ENCODE measurements at places on chromosomes 16 and 17. TPM values are rescaled to one million over a fixed set of nuclear protein-coding genes. Genes with fewer than 3 reads are reported as not detected.
A peak's percentile ranks its signal among the peaks of the same experiment; 100 is the strongest.

Gene STH
- total RNA-seq = not detected

Gene WFDC1
- total RNA-seq = not detected

Gene TNFRSF17
- total RNA-seq = 6.9 TPM

Gene SLC16A13
- total RNA-seq = 11.8 TPM

Gene RUNDC3A
- 0.17 TPM for total RNA-seq

Gene ARHGAP23
- 1.3 TPM for total RNA-seq

Gene ABCA9
- total RNA-seq = 0.10 TPM

- no peak for DNase-seq
Measured at GRCh38 chr16:26334218-26335111, 642.7 kb downstream of the HS3ST4 start.

DNA sequence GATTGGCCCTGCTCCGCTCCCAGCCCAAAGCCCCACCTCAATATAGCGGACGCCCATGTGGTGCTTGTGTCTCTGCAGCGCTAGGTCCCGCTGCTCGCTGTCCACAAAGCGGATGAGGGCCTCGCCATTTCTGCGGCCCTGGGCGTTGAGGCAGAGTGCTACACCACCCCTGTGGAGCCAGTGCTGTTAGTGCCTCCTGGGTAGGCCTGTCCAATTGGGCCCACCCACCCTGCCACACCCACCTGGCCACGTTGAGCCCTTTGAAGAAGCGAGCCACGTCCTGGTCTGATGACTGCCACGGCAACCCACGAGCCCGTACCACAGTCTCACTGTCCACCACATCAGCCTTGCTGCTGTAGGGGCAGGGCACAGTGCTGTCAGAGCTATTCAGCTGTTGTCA lies 3.6 kb downstream of the ESRP2 start:
- DNase-seq = no peak

GRCh38 chr17:518047-518735 lies 165.6 kb upstream of the RPH3AL start:
- DNase-seq = no peak

- DNase-seq = no peak
Measured at GRCh38 chr16:82987767-82988166, 361.0 kb downstream of the CDH13 start.

- DNase-seq = no peak
Measured at GRCh38 chr16:82735673-82736091, 108.9 kb downstream of the CDH13 start.

DNA sequence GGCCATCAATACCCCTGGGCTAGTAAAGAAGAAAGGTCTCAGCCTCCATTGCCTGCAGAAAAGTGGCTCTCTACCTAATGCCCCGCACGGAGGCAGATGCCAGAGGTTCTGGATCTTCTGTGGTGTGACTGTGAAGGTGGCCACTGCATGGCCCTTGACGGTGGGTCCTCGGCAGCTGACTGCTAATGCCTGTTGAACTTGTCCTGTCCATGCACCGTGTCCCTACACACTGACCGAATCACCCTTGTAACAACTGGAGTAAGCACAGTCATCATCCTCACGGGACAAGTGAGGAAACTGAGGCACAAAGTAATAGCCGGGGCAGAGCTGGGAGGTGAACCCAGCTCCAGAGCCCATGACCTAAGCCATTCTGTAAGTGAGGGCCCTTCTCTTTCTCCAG lies 48.8 kb downstream of the MYH11 start:
- no peak for DNase-seq

GRCh38 chr17:19937522-19937921 lies 40.1 kb downstream of the AKAP10 start:
- DNase-seq = no peak

GRCh38 chr16:47568351-47568750 lies 107.2 kb downstream of the PHKB start:
- DNase-seq = no peak

- no peak for DNase-seq
Measured at GRCh38 chr16:57474671-57475661, 11.3 kb downstream of the DOK4 start.

DNA sequence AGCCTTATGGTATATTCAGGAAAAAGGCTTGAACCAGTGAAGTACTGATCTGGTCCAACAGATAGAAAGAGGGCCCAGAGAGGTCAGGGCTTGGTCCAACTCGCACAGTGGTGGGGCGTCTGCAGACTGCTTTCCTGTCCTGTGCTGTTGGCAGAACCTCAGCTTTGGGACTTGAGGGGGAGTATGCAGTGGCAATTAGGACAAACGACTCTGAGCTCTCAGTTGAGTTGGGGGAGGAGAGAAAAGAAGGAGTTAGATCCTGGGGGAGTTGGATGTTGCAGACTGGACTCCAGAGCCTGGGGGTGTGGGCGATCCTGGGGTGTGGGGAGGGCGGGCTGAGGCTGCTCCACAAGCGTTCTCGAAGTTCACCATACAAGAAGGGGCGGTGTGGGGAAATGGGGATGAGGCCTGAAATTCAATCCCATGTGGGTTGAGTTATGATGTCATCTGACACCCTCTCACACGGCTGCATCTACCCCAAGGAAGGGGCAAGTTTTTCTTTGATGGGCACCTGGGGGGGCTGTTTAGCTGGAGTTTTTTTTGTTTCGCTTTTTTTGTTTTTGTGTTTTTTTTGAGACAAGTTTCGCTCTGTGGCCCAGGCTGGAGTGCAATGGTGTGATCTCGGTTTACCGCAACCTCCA lies 14.6 kb downstream of the GRB7 start:
- DNase-seq = no peak

GRCh38 chr16:3858801-3859200 lies 21.7 kb downstream of the CREBBP start:
- no peak for DNase-seq

DNA sequence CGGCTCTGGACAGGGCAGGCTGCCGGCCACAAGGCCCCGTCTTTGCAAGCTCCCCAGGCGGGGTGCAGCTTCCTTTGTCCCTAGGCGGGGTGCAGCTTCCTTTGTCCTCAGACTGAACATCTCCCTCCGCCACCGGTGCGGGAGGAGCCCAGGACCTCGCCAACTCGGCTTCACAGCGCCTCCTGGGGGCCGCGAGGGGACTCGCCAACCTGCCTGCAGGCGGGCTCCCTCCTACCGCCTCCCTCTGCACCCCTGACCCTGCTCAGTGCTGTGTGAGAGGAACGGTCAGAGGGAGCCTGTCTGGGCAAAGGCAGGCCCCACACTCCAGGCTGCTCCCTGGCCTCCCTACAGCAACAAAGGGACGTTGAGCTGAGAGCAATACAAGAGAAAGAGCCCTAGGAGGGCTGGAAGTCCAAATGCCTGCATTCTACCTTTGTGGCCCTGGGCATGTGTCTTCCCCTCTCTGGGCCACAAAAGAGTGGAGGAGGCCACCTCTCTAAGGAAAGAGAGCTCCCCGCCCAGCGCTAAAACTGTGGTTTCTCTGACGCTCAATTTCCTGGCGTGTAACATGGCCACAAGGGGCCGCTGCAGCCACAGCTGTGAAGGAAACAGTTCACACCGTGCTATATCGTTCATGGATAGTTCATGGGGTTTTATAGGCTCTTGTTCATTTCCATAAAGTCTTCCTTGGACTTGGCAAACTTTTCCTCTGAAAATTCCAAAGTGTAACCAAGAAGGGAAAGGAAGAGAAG lies 20.9 kb upstream of the KRT19 start:
- peak; percentile 50 for DNase-seq

GRCh38 chr16:85296859-85297660 lies 184.8 kb upstream of the CIBAR2 start:
- no peak for DNase-seq

DNA sequence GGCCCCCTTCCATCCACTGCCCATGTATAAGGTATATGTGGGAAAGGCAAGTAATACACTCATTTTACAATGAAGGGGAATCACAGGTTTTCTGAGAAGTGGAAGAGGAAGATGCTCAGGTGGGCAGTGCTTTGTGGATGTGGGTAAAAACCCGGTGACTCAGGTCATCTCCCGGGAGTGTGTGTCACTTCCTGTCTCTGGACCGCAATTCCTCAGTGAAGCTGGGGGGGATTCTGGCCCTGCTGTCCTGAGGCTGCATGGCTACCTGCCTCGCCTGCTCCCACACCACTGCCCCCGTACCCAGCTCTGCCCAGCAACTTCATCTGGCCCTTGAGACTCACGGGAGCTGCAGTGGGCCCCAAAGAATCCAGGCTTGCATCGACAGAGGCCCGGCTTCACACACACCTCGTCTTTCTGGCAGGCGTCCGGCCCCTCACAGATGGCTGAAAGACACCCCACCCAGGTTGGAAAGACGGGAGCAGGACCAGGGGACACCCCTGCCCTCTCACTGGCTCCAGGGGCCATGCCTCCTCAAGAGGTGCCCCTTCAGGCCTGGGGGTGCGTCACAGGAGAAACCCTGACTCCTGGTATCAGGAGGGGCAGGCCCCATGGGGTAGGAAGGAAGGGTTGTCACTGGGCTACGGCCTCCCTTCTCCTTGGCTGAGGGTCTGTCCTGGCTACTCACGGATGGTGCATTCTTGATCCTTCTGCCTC lies 882 bp downstream of the SCARF1 start:
- DNase-seq = peak; percentile 62

DNA sequence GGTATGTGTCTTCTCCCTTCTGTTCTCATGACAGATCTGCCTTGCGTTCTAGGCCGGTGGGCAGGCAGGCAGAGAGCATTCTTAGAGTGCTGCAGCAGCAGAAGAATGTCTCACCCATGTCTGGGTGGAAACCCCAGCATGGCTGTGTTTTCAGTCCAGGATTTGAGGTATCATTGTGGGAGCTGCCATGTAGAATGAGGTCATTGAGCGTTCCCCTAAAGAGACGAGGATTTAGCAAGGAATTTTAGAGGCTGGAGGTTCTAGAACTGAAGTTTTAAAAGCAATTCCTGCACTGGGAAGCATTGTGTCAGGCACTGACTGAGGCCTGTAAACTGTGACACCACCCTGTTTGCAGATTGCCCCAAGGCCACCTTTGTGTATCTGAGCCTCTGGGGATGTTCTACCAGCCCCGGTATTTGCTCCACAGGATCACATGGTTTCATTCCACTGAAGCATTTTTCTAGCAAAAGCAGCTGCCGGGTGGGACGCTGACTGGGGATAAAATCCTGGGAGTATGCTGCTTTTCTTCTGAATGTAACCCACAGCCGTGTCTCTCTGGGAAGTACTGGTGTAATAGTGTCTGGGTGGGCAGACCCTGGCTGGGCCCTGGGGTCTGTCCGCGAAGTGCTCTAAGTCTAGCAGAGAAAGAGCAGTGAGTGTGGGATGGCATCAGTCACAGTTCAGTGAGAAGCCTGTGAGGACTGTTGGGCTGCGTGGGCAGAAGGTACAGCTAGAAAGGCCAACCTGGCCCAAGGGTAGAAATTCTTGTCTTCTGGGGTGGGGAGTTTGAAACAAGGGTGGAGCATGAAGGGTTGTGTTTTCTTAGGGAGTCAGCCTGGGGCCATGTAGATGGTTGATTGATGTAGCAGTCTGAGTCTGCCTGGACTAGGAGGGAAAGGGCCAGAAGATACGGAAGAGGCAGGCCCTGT lies 30.2 kb downstream of the PLCD3 start:
- DNase-seq = no peak

DNA sequence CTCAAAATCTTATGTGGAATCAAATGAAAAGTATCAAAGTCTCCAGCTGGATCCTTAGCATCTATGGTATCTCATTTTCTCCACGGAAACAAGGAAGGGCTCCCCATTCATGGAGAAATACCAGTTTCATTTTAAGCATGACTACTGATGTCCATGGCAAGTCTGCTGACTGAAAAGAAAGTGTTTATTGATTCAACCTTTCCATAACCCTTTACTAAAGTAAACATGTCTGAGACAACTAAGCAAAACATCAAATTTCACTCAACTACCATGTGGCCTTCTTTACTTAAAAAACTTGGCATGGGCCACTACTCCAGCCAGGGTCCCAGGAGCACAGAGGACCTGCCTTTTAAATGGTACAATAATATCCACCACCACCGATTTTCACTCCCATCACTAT lies 928.0 kb upstream of the SOX9 start:
- no peak for DNase-seq

- DNase-seq = no peak
Measured at GRCh38 chr16:10086620-10087019, 95.6 kb downstream of the GRIN2A start.

DNA sequence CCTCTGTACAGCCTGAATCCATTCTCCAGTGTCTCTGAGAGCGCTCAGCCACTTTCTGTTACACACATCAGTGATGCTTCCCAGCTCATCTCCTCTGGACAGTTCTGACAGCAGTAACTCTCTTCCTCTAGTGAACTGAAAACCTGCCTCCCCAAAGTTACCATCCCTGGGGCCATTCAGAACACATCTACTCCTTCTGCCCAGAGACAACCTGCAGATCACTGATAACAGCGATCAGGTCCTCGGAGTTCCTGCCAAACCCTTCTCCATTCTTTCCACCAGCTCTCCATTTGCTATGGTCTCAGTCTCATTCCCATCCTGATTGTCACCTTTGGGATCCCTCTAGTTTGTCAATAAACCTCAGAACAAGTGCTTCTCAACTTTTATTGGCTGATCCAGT lies 7.3 kb downstream of the ZZEF1 start:
- no peak for DNase-seq

DNA sequence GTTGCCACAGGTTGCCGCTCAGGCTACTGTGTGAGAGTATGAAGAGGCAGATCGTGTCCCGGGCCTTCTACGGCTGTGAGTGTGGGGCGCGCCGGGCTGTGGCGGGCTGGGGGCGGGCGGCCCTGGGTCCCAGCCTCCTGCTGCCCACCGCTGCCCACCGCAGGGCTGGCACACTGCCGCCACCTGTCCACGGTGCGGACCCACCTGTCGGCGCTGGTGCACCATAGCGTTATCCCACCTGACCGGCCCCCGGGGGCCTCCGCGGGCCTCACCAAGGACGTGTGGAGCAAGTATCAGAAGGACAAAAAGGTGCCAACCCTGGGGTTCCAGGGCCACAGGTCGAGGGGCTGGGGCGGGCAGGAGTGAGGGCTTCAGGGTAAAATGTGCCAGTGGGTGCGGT lies 28.7 kb downstream of the MNT start:
- no peak for DNase-seq

DNA sequence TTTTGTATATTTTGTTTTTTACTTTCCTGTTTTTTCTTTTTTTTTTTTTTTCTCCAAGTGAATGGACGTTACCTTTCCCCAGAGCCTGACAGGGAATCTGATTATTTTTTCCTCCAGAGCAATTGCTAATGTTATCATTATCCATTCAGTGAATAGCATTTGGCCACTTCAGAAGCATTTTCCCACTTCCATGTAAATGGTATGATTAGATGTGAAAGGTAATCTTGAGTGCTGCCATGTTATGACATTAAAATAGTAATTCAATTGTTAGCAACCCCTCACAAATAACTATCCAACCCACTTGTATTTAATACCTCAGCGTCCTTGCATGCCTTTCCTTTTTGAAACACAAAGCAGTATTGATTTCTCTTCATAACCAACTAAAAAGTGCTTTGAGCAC lies 1243.8 kb downstream of the CDH8 start:
- DNase-seq = no peak

DNA sequence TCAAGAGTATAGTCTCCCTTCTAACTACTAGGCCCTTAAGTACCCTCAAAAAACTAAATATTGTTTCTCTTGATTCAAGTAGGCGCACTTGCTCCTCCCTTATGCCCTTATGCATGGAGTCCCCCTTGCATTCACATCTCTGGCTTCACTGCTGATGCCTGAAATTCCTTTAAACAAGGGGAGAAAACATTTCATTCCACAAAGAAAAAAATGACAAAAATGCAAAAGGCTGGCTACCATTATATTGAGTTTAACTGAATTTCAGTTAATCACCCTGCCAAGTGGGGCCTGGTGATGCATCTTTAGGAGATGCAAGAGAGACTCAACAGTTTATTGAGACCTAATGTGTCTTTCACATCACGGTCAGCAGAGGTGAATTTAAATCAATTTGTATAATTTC lies 35.6 kb downstream of the CRLF3 start:
- no peak for DNase-seq

GRCh38 chr17:3977387-3977786 lies 13.2 kb upstream of the ATP2A3 start:
- no peak for DNase-seq

- no peak for DNase-seq
Measured at GRCh38 chr16:11748404-11749254, 6.0 kb upstream of the TXNDC11 start.
